NCI-H1417 (cell line): ENCODE measurements at places on chromosomes 16 and 17.
A peak's percentile ranks its signal among the peaks of the same experiment; 100 is the strongest.

GRCh38 chr17:15649861-15650421, 30.4 kb upstream of the FBXW10B start:
- no peak for DNase-seq

DNA sequence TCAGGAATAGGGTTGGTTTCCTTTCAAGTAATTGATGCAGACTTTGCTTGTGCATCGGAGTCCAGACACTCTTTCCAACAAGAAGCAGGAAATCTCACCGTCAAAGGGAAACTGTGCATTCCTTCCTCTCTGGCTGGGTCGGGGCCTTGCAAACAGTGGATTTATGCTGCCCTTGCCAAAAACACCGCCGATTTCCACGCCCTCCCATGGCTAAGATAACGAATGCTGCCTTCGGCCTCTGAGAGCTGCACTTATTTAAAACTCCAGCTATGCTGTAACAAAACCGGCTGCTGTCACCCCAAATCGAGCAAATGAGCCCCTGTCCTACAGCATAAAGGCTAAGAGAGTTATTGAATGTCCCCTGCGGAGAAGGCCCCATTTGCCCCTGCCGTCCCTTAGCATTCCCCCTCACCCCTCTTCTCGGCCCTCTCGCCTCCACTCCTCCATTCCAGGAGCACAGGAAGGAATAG, 275.5 kb upstream of the IRX5 start:
- DNase-seq: no peak

DNA sequence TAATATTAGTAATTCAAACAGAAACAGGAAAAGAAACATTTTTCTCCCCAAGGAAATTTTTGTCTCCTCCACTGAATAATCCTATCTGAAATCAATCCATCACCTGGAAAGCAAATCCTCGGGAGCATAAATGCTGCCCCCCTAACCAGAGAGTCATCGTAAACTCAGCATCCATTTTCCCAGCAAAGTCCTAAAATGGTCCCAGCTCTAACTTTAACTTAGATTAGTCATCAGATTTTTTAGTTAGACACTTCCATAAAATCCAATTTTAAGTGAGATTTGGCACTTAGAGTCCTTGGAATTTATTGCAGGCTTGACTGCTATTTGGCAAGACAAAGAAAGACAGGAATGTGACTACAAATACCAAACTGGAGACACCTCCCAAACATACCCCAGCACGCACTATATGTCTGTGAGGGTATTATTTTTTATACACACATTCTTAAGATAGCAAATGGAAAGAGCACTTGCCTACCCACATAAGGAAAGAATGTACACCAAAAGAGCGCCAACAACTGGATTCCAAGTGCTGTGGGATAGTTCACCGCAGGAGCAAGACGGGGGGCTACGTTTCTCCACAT, 15.4 kb downstream of the SCO1 start:
- no peak for DNase-seq

DNA sequence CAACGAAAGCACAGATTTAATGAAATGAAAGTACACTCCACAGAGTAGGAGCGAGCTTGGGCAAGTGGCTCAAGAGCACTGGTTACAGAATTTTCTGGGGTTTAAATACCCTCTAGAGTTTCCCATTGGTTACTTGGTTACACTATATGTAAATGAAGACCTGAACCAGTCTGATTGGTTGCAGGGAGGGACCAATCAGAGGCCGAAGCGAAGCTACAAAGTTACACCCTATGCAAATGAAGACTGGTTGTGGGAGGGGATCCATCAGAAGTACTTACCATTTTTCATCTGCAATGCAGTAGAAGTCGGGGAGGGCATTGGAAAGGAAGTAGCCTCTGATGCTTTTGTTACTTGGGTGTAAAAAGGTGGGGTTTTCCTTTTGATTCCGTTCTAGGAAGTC, 132.0 kb downstream of the PMP22 start:
- DNase-seq: no peak

DNA sequence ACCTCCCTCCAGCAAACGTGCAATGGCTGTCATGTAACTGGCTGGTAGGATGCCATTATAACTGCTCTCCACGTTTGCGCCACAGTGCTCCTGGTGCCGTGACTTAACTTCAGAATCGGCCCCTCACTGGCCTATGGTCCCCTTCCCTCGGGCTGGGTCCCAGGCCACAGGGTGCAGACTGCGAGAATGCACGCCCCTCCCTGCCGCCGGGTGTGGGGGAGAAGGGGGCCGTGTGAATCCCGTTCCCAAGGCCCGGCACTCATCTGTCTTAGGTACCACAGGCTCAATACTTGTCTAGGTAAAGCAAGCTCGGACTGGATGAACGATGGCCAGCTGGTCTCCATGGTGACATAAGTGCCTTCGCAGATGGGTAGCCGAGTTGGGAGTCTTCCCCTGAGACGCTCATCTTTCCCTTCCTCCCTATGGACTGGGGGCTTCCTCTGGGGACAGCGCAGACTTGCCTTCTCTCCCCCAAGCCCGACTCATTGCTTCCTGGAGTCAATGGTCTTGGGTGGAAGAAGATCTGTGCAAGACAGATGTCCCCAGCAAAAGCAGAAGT, 37.8 kb downstream of the TIMM22 start:
- DNase-seq: peak; percentile 15

DNA sequence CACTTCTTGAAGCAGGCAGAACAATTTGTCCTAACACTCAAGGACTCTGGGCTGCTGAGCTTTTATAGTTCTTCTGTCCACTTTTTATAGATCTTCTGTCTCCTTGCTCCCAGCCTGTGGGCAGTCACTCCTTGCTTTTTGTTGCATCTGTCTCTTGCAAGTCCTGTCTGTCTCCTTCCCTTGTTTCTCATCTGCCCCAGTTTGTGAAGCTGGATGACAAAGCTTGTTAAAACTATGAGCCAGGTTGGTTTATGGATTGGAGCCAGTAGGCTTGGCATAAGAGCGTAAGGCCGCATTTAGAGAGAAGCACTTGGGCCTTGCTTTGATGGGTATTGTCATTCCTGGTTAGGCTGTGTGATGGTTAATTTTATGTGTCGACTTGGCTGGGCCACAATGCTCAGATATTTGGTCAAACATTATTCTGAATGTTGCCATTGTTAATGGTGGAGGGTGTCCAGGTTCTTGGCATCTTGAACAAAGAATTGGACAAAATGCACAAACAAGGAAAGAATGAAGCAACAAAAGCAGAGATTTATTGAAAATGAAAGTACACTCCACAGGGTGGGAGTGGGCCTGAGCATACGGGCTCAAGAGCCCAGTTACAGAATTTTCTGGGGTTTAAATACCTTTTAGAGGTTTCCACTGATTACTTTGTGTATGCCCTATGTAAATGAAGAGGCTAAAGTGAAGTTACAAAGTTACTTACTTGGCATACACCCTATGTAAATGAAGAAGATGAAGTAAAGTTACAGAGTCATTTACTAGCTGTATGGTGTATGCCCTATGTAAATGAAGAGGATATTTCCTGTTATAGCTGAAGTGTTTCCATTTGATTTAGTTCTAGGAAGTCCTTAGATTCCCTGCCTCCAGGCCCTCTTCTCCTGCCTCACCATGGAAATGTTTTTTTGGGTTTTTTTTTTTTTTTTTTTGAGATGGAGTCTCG, 8.0 kb upstream of the CPPED1 start:
- DNase-seq: no peak

DNA sequence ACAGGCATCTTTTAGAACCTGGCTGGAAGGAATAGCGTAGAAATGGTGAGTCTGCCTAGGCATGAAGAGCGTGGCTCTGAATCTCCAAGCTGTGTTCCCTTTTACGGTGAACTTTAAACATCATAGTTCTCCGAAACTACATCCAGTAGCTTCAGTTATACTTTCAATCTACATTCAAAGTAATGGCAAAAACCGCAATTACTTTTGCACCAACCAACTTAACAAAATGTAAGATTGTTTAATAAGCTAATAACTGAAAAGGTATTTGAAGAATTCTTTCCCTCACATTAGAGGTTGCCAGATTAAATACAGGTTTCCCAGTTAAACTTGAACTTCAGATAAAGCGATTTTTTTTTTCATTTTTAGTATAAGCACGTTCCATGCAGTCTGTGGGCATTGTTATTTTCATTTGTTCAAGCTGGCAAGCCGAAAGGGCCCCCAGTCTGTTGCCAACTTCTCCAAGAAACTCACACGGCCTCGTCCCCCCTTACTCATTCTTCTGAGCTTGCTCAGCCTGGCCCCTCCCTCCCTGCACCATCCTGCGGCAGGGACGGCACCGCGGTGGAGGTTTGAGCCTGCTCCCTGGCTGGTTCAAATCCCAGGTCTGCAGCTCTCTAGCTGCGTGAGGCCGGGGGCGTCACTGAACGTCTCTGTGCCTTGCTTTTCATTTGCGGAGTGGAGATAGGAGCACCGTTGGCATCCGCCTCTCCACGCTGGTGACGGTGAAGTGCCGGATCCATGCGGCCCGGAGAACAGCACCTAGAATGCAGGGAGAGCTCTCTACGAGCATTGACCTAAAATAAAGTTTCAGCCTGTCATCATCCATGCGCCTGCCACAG, 3.5 kb upstream of the MTHFSD start:
- DNase-seq: no peak

- no peak for DNase-seq
These were observed 40.7 kb downstream of the SNX20 start for GRCh38 chr16:50640391-50640790.

- DNase-seq: no peak
These were observed 54.9 kb downstream of the RGS9 start for GRCh38 chr17:65191811-65192740.

DNA sequence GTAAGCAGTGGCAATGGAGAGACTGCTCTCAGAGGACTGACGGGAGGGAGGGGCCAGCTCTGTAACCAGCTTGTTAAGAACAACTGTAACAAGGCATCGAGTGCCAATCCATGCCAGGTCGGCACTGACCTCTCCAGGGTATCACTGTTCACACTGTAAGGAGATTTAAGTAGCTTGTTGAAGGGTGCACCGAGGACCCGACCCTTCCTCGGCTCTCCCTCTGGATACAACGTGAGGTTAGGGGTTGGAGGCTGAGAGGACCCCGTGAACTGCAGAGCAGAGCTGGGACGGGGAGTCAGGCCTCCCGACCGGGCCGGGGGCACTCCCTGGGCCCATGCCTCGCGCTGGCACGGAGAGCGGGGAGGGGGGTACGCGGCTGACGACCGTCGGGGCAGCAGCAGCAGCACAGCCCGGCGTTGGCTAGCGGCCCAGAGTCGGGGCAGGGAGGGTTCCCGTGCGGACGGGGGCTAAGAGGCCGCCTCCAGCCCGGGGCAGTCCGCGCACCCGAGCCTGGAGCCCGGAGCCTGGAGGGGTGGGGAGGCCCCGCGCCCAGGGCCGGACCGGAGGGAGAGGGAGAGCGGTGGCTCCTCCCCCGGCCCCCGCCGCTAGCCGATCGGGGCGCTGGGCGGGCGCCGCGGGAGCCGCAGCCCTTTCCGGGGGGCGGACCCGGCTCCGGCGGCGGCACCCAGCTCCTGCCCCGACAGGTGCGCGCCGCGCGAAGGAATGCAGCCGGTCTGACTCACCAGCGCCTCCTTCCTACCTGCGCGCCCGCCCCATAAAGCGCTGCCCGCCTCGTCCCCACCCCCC, at the start of gene ITGB4:
TSS of gene ITGB4 (plus strand) at position 804 of the 807 bp plus-strand sequence. CDS start 3,245 bp downstream, outside the sequence.
- peak; percentile 18 for DNase-seq

GRCh38 chr17:56593086-56593645, 333 bp upstream of the NOG start:
- peak; percentile 67 for DNase-seq

GRCh38 chr17:81252326-81252986, 13.3 kb downstream of the NDUFAF8 start:
- peak; percentile 59 for DNase-seq

- DNase-seq: no peak
These were observed 793.7 kb upstream of the EEF2KMT start for GRCh38 chr16:5891296-5891695.

- no peak for DNase-seq
These were observed 26.9 kb downstream of the POLR2A start for GRCh38 chr17:7511108-7511507.

DNA sequence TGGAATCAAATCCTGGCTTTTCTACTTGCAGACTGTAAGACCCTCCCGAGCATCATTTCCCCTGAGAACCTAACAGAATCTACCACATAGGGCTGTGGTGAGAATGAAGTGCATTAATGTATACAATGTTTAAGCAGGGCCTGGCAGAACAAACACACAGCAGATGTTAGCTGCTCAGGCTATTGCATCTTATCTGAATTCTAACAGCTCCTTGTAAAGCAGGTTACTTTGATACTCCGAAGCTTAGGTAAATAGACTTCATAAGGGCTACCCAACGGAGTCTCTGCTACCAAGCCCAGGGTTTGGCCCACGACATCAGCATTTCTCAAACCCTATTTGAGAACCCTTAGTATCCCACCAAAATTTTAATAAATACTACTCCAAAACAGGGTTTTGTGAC, 24.4 kb upstream of the NOS2 start:
- no peak for DNase-seq

- DNase-seq: no peak
These were observed 205.2 kb upstream of the WSCD1 start for GRCh38 chr17:5864741-5865657.

- no peak for DNase-seq
These were observed 8.5 kb downstream of the NAGPA start for GRCh38 chr16:5025171-5025632.

GRCh38 chr16:11536104-11536866, 50.4 kb downstream of the LITAF start:
- DNase-seq: no peak

DNA sequence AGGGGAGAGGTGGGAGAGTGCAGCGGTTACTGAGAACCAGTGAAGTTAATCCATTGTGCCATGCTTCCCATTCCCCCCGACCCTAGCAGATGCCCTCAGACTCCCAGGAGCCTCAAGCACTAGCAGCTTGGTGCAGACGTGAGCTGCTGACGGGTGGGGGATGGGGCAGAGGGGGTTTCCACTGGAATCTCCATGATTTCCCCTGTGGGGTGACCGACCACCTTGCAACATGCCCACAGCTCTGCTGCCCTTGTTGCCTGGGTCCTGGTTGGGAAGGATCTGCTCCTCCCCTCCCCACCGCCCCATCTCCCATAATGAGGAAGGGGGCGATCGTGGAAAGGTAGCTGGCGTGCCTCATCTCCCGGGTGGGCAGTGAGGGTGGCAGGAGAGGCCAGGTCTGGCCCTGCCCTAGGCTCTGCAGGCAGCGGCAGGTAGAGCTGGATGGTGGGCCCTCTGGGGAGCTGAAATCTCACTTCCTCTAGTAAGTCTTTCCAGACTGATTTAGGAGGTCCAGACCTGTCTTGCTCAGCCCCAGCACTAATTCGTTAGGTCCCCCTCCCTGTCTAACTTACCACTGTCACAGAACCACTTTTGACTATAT, 9.6 kb downstream of the FLOT2 start:
- no peak for DNase-seq
